ENCODE measurements at places on chromosomes 3 and 15. TPM values are rescaled to one million over a fixed set of nuclear protein-coding genes. Genes with fewer than 3 reads are reported as not detected.

The CTXND1 gene
- not detected for total RNA-seq

The CCDC13 gene
- 1.4 TPM for total RNA-seq

The MEGF11 gene
- total RNA-seq, result 1.9 TPM

The DUOXA1 gene
- total RNA-seq, result not detected

The SNX33 gene
- 13.9 TPM for total RNA-seq

The GAP43 gene
- total RNA-seq, result not detected

The SERPINI1 gene
- total RNA-seq, result 0.14 TPM

The ITPKA gene
- total RNA-seq, result 20.0 TPM
